Left renal pelvis (tissue), 4 donors: ENCODE measurements at places on chromosomes 7 and 10. TPM values are rescaled to one million over a fixed set of nuclear protein-coding genes. Genes with fewer than 3 reads are reported as not detected.

DNA sequence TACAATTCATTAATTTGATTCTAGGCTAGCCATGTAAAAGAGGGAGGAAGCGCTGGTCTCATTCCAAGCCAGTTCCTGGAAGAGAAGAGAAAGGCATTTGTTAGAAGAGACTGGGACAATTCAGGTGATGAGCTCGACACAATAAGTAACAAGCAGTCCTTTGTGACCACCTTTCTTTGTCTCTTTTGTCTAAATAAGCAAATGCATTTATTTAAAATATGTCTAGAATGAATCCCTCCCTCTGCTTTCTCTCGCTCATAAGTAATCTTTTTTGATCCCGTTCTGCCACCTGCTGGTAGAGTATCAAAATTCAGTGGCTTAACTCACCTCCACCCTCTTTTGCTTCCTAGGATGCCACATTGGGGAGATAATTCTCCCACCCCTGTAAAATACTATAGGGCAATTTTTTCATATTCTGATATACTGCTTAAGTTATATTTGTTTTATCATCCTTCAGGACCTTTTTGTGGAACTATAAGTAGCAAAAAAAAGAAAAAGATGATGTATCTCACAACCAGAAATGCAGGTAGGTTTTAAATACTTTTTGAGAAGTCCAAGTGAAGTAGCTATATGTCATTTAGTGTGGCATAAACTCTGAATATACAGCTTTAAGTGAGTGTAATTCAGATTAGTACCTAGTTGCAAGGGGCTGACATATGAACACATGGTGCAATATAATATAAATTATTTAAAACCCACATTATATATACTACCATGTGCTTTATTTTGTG lies 91.5 kb downstream of the GSDME start:
- peak; percentile 8 for DNase-seq

GRCh38 chr10:44427037-44427436 lies 42.1 kb upstream of the CXCL12 start:
- no peak for DNase-seq

The CACNB2 gene
- polyA plus RNA-seq: 2.6 TPM

DNA sequence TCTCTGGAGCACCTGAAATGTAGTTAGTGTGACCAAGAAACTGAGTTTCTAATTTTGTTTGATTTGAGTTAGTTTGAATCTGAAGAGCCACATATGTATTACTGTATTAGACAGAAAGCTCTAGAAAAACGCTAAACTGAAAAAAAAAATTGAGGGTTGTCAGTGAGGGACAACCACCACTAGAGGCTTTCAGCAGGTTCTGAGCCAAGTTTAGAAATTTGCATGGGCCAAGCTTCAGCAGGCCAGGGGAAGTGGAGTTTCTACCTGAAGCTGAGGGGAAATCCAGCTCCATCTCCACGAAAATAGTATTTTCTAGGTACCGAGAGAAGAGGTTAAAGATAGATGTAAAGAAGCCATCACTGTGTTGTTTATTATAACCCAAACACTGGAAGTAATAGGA lies 77.9 kb upstream of the PLXNA4 start:
- no peak for DNase-seq
